ENCODE measurements at places on chromosomes 3 and 15.
A peak's percentile ranks its signal among the peaks of the same experiment; 100 is the strongest.

DNA sequence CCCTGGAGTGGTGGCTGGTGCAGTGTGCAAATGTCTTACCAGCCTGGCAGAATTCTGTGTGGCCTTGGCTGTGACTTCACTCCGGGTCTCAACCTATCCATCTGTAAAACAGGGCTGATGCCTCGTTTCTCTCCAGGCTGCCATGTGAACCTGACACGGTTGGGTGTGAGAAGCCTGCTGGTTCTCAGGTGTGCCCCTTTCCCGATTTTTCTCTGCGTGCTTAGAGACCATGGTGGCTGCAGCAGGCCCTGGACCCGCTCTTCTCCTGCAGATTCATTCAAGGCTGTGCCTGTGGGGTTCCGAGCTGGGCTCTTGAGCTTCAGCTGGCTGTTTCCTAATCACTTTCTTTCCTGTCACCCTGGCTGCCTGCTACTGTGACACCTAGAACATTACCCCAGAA lies 38.9 kb downstream of the EEFSEC start:
- no peak for DNase-seq

DNA sequence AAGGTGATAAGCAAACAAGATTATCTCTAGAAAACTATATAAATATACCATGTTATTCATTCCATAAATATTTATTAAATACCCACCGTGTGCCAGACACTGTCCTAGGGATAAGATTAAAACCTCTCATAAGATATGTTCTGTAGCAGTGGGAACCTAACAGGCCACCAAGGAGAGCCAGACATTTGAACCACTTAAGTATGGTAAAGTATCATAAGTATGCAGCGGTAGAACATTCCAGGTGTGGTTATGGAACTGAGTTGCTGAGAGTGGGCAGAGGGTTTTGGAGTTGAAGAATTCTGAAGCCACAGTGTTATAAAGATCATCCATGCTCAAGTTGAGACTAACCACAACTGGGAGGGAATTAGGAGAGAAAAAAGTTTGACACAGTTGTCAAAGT lies 14.7 kb downstream of the FILIP1L start:
- no peak for DNase-seq

DNA sequence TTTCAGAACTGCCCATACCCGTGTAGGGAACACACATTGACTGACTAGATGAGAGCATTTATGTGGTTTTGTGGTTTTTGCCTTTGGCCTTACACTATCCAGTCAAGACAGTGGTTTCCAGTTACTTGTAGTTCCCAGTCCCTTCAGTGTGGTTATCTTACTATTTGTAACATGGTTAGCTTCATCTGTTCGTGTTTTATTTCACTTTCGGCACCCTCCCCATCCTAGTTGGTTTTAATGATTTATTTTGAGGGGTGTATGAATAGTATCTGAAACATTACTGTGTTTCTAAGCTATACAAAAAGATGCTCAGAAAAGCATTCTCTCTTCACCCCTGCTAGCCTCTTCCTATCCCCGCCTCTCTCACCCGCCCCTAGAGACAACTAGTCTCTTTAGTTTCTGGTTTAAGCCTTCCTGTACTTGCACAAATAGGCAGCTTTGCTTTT lies 14.1 kb downstream of the LYSMD4 start:
- peak; percentile 79 for DNase-seq

- no peak for DNase-seq
These were observed 56.1 kb downstream of the CALML4 start for GRCh38 chr15:68149059-68149458.

- DNase-seq: no peak
These were observed 20.8 kb downstream of the MUC4 start for GRCh38 chr3:195790901-195791300.

DNA sequence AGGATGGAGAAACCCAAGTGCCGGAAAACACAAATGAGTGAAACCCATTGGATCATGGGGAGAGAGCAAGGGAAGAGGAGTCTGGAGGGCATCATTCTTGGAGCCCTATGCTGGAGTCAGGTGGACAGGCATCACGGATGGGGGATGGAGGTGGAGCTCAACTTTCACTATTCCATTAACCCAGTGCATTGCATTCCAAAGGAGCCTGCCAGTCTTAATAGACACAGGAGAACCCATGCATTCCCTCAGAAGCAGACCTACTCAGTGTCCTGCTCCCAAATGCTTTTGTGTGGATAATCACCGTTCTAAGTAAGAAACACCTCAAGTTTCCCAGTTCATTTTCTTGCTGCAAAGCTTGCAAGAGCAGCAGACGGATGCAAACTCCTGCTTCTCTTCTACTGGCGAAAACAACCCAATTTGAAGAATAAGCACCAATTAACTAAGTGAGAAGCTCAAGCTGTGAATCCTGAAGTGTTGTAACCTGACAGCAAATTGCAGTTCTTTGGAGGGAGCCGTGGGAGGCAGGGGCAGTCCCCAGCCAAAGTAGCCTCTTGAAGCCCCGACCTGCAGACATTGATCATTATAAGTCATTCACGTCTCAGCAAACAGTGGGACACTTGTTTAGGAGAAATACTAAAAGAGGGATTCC lies 25.3 kb downstream of the SEMA5B start:
- DNase-seq: no peak

GRCh38 chr3:124802702-124803101 lies 72.5 kb downstream of the UMPS start:
- no peak for DNase-seq

GRCh38 chr3:136804813-136805212 lies 14.1 kb upstream of the SLC35G2 start:
- no peak for DNase-seq

GRCh38 chr3:132382267-132382666 lies 35.0 kb upstream of the DNAJC13 start:
- DNase-seq: no peak

- DNase-seq: no peak
These were observed 784 bp upstream of the CISH start for GRCh38 chr3:50612234-50612882.

DNA sequence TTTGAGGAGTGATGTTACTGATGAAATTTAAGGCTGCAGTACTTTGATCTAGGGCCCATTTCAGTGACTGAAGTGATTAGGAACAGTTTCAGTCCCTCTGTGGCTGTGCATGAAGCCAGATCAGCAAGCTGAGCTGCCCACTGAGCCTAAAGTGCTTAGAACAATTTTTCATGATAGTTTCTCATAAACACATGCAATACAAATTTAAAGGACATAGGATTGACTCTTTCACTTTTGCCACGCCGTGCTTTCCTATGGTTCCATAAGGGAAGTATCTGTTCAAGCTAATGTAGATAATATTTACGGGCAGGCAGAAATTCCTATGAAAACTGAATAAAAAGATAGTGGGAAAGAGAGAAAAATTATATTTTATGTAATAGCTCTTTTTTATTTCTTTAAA lies 10.6 kb downstream of the ANKUB1 start:
- DNase-seq: no peak

- no peak for DNase-seq
These were observed 9.2 kb upstream of the MST1R start for GRCh38 chr3:49912881-49913281.

GRCh38 chr15:88274553-88275460 lies 18.3 kb upstream of the NTRK3 start:
- no peak for DNase-seq

DNA sequence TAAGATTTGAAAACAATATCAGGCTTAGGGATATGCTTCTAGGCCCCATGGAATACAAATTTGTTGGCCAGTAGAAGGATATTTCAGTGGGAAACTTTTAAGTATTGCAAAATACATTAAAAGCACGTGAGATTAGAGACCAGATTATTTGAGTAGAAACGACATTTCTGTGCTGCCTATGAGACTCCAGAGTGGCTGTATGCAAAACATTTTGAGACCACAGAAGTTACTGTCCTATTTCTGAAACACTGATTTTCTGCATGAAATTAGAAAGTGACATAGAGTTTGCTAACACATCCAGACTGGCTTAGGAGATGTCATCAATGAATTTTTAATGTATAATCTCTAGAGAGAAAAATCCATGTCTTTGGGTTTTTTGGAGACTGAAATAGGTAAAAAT lies 99.8 kb downstream of the KCNH8 start:
- no peak for DNase-seq

DNA sequence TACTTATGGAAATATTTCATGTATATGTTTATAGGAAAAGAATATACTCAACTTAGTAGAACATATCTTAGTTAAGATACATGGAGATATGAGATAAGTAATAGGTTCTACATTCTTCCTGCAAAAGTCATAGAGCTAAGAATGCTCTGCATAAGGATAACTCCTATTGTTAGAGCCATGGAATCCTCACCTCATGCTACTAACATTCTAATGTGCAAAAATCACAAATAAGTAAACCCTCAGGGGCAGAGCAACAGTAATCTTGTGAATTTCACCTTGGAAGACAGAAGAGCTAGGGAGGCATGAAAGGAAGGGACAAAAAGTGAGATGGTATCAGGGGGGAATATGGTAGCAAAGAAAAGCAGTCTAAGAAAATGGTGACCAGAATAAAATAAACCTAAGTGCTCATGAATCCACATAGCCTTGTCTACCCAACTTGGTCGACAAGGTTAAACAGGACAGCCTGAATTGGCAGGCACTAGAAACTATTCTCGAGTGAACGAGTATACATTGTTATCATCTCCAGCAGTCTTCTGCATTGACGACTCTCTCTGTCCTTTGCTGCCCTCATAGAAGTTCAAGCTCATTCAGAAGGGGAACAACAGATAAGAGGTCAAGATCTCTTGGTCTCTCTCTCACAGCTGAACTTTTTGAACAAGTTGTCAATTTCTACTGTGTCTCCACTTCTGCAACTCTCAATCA lies 52.8 kb downstream of the XRN1 start:
- no peak for DNase-seq

DNA sequence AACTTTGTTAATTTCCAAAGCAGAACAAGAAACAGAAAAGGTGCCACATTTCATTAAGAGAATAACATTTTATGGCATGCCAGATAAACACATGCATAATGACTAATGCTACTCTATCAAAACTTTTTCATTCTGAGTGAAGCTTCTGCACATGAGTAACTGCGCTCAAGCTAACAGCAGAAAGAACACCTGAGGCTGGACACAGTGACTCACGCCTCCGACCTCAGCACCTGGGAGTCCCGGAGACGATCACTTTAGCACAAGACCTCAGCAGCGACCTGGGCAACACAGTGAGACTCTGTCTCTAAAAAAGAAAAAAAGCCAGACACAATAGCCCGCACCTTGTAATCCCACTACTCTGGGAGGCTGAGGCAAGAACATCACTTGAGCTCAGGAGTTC lies 70.6 kb downstream of the ACAP2 start:
- DNase-seq: no peak

DNA sequence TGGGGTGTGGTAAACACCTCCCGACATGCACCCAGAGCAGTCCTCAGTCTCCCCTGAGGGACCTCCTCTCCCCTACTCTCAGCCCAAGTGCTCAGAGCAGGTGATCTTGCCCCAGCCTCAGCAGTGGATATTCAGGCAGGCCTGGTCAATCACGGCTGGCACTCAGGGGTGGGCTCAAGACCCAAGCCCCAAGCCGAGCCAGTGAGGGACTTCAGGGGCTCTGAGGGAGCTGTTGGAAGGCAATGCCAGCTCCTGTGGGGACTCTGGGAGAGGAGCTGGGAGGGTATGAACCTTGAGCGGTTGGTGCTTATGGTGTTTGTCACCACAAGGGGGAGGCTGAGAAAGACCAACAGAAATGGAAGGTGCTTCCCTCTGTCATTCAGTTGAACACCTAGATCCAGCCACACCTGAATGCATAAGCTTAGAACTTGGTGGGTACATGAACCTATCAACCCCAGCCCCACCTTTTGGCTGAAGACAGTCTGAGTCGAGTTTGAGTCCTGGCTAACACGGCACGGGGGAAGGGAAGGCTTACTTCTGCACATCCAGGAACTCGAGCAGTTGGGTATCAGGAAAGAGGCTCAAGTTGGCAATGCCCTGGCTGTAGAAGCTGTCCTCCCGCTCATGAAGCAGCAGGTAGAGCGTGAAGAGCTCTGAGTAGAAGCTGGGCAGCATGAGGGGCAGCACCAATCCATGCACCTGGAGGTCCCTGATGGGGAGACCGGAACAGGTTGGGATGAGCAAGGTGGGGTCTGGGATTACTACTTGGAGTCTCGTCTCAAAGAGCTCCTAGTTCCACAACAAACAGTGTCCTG lies 19.2 kb downstream of the ALS2CL start:
- no peak for DNase-seq

- DNase-seq: no peak
These were observed 48.7 kb upstream of the WDR72 start for GRCh38 chr15:53808058-53808706.

GRCh38 chr3:157166115-157166514 lies 6.2 kb upstream of the CCNL1 start:
- no peak for DNase-seq

GRCh38 chr3:129795186-129796010 lies 98.1 kb downstream of the TMCC1 start:
- DNase-seq: no peak

DNA sequence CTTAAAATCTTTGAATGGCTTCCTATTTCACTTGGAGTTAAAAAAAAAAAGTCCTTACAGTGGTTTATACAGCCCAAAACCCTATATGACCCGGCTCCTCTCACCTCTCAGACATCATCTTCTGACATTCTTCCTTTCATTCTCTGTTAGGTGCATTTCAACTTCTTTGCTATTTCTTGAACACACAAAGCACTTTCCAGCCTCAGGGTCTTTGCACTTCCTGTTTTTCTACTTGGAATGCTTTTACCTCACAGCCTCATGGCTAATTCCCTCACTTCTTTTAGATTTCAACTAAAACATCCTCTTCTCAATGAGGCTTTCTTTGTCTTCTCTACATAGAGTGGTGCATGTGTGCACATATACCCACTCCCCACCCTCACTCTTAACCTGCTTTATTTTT lies 91.0 kb upstream of the MB21D2 start:
- DNase-seq: no peak

DNA sequence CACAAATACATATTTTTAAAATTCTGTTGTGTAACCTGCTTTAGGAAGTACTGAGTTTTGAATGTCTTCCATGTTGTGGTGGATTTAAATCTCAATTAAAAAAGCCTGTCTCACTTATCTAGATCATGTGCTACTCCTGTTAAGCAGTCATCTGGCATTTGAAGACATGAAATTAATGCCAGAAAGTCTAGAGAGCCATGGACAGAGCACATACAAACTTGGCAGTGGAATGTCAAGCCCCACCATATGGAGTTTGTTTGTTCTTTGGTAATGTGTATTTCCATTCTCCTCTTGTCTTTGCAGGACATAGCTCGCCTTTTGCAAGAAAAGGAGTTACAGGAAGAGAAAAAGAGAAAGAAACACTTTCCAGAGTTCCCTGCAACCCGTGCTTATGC lies 39.3 kb upstream of the UTS2B start:
- peak; percentile 31 for DNase-seq

DNA sequence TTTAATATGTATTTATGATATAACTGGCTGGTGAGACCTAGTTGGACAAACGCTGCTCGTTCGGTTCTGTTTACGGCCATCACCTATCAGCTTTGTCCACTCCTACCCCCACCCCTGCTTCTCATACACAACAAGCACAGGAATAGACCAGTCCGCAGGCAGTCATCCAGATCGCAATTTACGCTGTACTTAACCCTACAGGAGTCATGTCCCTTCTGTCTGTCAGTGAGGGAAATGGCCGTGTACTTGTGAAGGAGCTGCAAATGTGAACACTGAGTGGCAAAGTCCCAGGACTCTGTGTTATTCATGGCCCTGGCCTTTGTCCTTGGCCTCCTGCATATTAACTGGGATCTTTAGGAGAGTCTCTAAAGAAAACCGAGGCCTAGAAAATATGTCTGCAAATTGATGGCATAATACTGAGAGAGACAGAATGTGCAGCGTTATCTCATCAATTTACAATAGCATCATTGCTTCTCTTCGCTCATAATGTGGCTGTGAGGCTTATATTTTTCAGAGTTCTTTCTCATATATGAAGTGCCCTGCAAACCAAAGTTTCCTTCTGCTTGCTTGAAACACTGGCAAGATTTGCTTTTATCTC lies 7.2 kb upstream of the ABHD10 start:
- no peak for DNase-seq
